ENCODE measurements at places on chromosomes 7 and 10.

DNA sequence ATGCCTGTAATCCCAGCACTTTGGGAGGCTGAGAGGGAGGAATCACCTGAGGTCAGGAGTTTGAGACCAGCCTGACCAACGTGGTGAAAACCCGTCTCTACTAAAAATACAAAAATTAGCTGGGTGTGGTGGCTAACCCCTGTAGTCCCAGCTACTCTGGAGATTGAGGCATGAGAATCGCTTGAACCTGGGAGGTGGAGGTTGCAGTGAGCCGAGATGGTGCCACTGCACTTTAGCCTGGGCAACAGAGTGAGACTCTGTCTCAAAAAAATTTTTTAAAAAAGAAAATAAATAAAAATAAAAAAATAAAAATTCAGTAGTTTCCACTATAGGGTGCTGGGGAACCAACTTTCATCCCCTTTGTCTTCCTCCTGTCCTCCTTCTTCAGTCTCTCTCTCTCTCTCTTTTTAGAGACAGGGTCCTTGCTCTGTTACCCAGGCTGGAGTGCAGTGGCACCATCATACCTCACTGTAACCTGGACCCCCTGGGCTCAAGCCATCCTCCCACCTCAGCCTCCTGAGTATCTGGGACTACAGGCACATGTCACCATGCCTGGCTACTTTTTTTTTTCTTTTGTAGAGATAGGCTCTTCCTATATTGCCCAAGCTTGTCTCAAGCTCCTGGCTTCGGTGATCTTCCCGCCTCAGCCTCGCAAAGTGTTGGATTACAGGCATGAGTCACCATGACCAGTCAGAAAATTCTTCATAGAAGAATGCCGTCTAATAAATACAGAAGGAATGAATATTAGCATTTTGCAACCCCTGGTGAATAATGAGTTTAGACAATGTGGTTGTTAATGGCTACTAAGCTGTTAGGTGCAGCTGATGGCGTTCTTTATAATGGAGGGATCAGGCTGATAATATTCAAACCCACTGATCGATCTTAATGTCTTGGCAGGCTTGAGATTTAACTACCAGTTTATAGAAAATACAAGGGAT, 20.6 kb downstream of the RBM20 start:
- peak; percentile 18 for DNase-seq

DNA sequence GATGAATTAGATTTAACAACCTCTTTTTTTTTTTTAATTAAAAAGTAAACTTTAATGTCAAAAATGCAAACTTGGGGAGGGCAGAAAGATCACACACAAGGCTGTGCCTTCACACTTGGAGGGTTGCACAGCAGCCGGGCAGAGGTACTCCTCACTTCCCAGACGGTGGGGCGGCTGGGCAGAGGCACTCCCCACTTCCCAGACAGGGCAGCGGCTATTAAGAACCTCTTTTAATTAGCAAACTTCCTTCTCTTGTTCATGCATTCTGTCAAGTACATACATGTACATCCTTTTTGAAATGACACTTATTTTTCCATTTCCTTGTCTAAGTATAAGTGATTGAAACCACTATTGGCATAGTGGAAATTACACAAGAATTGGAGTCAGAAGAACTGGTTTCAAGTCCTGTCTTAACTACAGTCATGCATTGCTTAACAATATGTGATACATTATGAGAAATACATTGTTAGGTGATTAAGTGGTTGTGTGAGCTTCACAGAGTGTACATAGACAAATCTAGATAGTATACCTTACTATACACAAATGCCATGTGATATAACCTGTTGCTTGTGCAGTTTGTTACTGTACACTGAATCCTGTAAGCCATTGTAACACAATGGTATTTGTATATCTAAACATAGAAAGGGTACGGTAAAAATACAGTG, 26.5 kb downstream of the BTRC start:
- no peak for DNase-seq

GRCh38 chr10:63110940-63111339, 22.2 kb upstream of the NRBF2 start:
- no peak for DNase-seq

GRCh38 chr10:113643183-113643582, 20.7 kb downstream of the NRAP start:
- no peak for DNase-seq

GRCh38 chr10:129678186-129678585, 211.1 kb downstream of the MGMT start:
- DNase-seq = no peak

DNA sequence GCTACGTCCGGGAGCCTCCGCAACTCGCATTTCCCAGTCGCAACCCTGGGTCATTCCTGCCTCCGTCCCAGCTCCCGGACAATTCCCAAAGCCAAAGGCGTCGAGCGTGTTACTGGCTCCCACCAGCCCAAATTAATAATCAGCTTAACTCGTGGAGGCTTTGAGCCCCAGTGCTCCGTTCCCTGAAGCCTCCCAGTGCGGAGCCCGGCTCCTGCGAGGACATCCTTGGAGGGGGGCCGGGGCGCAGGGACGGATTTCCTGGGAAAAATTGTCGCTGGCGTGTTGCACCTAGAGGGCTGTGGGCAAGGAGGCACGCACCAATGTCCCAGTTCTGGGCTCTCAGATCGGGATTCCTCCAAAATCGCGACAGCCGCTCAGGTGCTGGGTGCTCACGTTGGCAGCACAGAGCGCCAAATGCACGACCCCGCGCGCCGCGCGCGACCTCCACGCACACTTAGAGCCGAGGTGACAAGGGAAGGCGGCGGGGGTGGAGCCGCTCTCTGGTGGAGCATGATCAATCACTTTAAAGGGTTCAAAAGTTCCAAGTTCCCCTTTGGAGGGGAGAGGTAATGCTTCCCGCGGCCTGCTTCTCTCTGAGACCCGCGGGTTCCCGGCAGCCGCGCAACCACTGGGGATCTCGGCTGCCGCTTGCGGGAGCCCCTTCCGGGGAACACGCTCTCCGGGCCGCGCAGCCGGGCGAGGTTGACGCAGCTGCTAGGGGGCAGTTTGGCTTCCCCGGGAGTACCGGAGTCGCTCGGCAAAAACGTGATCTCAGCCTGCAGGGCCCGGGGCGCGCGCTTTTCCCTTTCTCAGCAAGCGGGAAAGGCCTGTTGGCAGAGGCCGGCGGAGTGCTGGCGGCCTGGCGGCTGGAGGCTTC, 25.5 kb downstream of the SKIDA1 start:
- peak; percentile 31 for DNase-seq

DNA sequence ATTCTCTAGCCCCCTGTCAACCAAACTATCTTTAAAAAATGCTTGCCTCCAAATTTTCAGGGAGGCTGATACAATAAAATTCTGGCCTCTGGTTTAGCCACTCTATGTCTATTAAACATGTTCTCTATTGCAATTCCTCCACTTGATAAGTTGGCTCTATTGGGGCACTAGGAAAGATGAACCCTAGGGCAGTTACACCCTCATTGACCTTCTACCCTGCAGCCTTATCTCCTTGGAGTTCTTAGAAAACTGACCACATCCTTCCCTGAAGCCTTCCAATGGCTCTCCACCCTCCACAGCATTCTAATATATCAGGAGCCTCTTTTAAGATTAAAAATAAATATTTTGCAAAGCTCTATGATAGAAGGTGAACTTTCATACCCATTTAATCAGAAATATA, 30.6 kb downstream of the SVOPL start:
- DNase-seq = no peak
